ENCODE measurements at places on chromosomes 1 and 21.

GRCh38 chr1:209633335-209633997 is 18.8 kb downstream of the LAMB3 start:
- DNase-seq: no peak

GRCh38 chr1:243831463-243831862 is 18.6 kb downstream of the AKT3 start:
- DNase-seq: no peak

DNA sequence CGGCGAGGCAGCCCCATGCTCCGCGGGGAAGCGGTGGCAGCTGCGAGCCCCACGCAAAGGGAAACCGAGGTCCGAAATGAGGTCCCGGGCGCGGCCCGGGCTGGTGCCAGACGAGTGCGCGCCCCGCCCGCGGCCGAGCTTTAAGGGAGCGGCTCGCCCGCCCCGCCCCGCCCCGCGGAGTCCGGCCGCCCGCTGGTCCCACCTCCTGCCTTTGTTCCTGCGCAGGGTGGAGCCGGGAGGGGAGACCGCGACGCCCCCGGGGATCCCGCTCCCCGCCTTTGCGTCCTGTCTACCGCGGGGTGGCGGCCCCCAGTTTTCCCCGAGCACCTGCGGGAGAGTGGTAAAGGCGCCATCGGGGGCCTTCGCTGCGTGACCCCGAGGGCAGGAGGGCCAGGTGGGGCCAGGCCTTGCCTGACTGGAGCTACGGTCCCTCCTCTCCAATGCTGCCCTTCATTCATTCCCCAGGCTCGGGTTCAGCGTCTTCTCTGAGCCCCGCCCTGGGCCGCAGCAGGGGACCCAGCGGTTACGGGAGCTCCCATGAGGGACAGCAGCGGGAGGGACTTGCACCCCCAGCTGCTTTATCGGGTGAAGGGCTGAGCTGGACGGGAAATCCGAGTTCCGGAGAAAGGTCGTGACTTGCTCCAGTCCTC is at the start of gene HES2:
Gene HES2 (minus strand): TSS at position 116 of the 650 bp plus-strand sequence. CDS start 99 bp downstream, at position 17.
- DNase-seq: no peak

GRCh38 chr1:16246961-16247360 is 10.0 kb upstream of the CPLANE2 start:
- DNase-seq: no peak

GRCh38 chr1:56774067-56774609 is 45.1 kb downstream of the FYB2 start:
- DNase-seq: no peak

DNA sequence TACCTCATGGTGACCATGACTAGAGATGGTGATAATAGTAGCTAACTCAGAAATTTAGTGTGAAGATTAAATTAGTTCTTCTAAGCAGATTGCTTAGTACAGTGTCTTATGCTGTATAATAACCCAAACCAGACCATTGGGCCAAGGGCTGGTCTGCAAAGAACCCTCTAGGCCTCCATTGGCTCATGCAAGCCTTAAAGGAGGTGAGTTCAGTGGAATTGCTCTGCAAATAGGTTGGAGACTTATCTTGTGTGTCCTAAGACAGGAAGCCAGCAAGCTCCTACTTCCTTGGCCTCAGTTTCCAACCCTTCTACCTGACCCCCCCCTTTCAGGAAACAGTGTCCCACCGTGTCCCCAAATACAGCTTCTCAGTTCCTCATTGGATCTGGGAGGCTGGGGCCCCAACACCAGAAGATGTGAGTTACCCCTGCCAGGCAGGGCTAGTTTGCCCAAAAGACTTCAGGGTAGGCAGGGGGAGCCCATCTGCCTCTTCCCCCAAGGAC is 1.9 kb upstream of the MEF2D start:
- DNase-seq: no peak

DNA sequence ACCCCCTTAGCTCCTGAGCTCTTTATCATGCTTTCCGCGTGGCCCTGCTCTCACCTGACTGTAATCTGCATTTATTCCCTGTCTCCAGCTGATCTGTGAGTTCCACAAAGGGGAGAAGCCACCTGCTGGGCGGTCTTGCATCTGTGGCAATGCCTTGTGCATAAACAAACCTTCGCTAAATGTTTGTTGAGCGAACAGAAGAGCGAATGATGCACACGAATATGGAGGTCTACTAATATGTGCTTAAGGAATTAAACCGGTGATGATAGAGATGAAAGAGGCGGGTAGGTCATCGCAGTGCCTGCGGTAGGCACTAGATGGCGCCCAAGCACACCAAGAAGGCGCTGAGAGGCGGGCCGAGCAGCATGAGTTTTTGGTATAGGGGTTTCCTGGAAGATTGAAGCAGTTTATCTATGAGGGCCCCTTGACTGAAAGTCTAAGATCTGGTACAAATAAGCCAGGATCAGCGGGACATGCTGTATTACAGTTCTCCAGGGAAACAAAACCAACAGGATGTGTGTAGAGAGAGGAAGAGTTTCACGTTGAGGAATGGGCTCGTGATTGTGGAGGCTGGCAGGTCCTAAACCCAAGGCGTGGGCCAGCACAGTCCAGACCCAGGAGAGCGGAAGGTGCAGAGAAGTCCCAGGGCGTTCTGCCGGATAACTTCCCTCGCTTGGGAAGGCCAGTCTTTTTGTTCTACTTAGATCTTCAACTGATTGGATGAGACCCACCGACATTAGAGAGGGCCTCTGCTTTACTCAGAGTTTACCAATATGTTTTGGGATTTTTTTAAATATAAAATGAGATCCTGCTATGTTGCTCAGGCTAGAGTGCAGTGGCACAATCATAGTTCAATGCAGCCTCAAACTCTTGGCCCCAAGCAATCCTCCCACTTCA is 34.7 kb downstream of the TOMM20 start:
- peak; percentile 91 for DNase-seq

DNA sequence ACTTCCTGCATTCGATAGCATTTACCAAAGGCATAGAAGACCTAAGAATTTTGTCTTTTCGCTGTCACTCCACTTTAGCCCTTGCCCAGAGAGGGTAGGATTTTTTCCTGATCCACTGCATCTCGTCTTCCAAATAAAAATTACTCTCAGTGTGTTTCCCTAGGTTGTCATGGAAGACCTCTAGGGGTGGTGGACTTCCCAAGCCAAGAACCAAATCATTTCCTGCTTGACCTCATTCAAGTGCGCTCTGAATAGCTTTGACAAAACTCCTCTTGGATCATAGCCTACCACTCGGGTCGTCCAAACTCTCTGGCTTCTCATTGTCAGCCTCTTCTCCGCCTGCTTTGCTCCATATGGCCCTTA is 431 bp upstream of the C1orf52 start:
- DNase-seq: peak; percentile 81

DNA sequence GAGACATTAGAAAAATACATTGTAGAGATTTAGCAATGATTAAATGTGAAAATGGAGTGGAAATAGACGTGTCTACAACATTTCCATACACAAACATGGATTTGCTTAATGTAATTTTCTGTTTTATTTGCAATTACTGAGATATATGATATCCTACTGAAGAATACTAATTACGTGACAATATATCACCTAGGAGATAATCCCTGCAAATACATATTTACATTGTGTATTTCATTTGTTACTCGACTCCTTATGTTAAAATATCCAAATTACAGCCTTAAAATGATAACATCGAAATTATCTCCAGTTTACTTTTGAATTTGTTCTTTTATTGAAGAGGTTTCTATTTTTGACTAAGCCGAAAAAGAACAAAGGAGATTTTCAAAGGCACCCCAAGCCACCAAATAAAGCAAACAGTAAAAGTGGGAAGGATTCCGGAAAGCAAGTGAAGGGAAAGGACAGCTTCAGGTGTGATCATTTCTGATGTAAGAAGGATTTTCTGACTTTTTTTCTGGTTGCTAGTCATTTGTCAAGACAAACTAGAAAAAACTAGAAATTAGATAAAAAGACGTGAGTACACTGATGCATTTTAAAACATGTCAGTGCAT is 7.9 kb downstream of the LHX4 start:
- DNase-seq: no peak

DNA sequence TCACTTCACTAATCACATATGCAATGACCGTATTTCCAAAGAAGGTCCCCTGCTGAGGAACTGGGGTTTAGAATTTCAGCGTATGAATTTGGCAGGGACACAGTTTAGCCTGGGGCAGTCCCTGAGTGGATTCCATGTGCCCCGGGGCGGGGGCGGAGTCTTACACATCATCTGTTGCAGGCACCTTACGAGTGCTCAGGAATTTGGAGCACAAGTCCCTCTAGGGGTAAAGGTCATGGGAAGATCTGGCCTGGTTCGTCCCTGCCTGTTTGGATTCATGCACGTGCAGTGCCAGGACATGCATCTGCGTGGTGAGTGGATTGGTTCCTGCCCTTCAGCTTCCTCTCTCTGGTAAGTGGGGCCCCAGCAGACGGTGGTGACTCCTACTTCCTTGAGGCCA is 208.3 kb upstream of the C1orf174 start:
- peak; percentile 17 for DNase-seq

GRCh38 chr21:35020436-35020835 is 28.7 kb downstream of the RUNX1 start:
- DNase-seq: no peak

- DNase-seq: no peak
Measured at GRCh38 chr1:76830373-76830772, 36.9 kb upstream of the ST6GALNAC5 start.

- no peak for DNase-seq
Measured at GRCh38 chr1:88985692-88986091, 6.7 kb downstream of the KYAT3 start.

GRCh38 chr1:175891783-175892309 is 148.5 kb upstream of the TNR start:
- no peak for DNase-seq

- peak; percentile 87 for DNase-seq
Measured at GRCh38 chr1:25569597-25570396, 26.4 kb downstream of the LDLRAP1 start.

GRCh38 chr1:28359592-28360239 is 9.8 kb upstream of the PHACTR4 start:
- DNase-seq: peak; percentile 81

GRCh38 chr21:40633048-40633447 is 213.9 kb downstream of the DSCAM start:
- no peak for DNase-seq

GRCh38 chr1:13908128-13908527 is 208.1 kb downstream of the PRDM2 start:
- DNase-seq: no peak

DNA sequence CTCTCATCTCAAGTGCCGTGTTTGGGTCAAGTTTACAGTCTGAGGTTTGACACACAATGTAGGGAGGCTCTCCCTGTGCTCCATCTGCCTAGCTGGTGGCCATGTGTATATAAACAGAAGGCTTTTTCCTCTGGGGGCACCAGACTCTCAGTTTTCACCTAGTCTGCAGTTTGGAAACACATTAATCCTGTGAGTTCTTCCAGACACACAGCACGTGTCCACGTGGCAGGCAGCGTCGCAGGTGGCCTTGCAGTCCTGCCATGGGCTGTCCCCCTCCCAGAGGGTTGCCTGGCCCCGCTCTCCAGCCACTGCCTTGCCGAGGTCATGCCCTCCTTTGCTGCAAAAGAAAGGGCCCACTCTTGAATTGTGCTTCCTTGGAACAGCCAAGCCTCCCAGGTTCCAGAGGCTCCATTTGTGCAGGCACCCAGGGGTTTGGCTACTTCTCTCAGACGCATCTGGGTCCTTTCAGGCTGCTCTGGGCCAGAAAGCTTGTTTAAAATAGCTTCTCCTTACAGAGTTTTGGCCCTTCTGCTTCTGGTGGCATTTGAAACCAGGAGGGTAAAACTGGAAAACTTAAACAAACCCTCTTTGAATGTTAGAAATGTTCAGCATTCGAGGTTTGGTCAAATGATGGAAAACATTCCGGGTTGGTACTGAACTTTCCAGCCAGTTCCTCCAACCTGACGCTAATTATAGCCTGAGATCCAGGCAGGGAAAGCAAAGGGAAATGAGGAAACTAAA is 4.4 kb upstream of the RUNX1 start:
- DNase-seq: peak; percentile 73

DNA sequence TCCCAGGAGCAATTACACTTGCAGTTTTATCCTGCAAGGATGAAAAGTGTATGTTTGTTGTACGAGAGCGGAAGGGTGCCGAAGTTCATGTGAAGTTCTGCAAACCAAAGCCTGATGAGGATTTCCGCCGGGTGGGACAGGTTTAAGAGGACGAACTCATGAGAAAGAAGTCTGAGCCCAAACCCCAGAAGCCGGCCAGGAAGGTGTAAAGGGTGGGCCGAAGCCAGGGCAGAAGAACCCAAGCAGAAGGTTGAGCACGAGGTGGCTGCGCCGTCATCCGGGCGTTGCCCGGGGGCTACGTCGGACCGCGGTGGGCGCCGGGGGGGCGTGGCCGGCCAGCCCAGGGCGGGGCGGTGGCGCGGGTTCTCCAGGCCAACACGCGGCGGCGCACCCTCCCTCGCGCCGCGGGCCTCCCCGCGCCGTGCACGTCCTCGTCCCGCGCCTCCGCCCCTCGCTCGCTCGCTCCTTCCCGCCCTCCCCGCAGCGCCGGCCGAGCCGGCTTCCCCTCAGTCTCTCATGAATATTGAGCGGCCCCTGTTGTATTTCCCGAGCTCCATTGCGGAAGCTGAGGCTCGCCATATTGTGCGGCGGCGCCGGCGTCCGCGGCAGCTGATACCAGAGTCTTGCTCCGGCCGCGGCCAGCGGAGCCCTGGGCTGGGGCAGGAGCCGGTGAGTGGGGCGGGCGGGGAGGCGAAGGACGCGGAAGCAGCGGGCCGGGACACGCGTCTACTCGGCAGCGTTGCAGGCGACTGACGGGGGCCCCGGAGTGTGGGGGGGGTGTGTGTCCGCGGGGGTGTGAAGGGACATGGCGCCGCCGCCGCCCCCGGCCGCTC is at the start of gene RNF2:
Gene RNF2 (plus strand): TSS at position 578 of the 833 bp plus-strand sequence. CDS start 41,996 bp downstream, outside the sequence.
- DNase-seq: peak; percentile 93

DNA sequence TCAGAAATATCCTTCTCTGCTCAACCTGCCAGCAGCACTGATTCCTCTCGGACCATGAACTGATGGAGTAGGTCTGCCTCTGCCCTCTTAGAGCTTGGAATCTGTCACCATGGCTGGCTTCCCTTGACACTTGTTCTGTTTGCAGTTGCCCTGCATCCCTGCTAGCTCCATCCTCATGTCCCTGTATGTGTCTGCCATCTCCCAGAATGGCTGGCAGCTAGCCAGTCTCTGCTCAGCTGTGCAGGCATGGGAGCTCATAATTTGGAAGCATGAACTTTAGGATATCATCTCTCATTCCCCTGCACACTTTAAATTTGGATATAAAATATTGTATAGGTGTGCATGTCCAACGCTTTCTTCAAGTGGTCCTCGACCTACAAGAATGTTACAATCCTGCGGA is 95.4 kb downstream of the C1orf94 start:
- peak; percentile 10 for DNase-seq

- DNase-seq: peak; percentile 90
Measured at GRCh38 chr1:228798548-228798947, 63.3 kb downstream of the RHOU start.

- peak; percentile 10 for DNase-seq
Measured at GRCh38 chr1:11730429-11730891, 5.5 kb upstream of the AGTRAP start.

DNA sequence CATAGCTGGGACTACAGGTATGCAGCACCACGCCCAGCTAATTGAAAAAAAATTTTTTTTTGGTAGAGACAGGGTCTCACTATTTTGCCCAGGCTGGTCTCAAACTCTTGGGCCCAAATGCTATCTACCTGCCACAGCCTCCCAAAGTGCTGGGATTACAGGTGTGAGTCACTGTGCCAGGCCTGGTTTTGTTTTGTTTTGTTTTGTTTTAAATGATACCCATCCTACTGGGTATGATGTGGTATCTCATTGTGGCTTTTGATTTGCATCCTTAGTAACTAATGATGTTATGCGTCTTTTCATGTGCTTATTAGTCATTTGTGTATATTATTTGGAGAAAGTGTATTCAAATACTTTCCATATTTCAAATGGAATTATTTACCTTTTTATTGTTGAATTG is 142.3 kb downstream of the VPS13D start:
- DNase-seq: no peak

- DNase-seq: no peak
Measured at GRCh38 chr1:234975122-234975940, 153.3 kb downstream of the TOMM20 start.

All from tongue (tissue), 3 donors.